ENCODE measurements at places on chromosomes 2 and 18.

DNA sequence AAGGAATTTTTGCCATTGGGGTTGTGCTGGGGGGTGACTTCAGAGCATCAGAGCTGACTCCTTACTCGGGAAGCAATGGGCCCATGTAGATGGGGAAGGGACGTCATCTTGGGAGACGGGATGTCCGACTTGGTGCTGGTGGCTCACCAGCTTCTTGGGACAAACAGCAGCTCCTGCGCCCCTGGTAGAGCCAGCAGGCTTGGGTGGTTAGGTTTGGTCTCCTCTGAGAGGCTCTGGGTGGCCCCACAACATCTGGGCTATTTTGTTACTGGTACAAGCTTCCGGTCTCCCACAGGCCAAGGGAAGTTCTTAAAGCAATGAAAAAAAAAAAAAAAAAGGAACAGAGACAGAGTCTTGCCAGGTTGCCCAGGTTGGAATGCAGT is 1.8 kb downstream of the NGEF start:
- DNase-seq = no peak

DNA sequence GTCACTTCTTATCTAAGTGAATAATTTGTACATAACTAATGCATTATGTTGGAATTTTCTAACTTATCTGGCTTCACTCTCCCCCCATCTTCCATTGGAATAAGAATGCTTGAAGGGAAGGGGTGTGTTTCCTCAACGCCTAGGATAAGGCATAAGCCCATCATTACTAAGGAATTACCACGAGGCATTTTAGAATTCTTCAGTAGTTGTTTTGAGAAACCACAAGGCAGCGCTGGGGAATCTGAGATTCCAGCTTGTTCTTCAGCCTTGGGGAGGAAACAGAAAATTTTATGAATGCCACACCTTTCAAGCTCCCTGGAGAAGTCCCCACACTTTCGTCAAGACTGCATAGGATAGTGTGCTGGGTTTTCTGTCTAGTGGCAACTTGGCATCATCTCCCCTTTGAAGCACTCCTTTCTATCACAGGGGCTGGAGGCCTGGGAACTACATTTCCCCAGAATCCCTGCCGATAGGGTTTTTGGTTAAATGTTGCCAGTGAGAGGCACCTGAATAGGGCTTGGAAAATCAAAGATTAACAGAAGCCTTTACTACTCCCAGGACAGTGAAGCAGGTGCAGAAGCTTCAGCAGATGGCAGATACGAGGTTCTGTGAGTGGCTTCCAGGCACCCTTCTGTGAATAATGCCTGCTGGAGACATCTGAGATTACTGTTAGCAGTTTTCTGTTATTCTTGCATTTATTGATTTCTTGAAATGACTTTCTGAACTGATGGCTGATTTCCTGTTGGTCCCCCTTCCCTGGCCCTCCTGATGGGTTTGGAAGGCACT is 192.7 kb upstream of the REV1 start:
- DNase-seq = no peak

GRCh38 chr2:119223521-119224390 is at the start of gene STEAP3:
Gene STEAP3 (plus strand): TSS chr2:119223834. CDS start chr2:119231013, 7,179 bp downstream.
- no peak for DNase-seq

GRCh38 chr2:176132205-176133171 is 3.0 kb downstream of the HOXD8 start:
- peak; percentile 2 for DNase-seq

GRCh38 chr2:20479835-20480234 is 33.0 kb downstream of the RHOB start:
- DNase-seq = no peak
